ENCODE measurements at places on chromosomes 3 and 15.

GRCh38 chr3:135240426-135240825 lies 445.4 kb downstream of the EPHB1 start:
- DNase-seq, result no peak

DNA sequence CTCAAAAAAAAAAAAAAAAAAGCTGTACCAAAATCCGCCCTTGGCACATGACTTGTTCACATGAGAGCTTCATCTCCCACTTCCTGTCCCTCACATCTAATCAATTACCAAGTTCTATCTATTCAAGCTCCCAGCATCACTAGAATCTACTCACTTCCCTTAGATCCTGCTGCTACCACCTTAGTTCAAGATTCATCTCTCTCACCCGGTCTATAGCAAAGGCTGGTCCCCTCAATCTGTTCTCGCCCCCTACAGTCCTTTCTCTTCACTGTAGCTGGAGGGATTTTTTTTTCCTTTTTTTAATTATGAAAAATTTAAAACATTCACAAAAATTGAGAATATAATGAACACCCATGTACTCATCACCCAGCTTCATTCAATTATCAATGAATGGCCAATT lies 16.7 kb upstream of the GPR160 start:
- no peak for DNase-seq

DNA sequence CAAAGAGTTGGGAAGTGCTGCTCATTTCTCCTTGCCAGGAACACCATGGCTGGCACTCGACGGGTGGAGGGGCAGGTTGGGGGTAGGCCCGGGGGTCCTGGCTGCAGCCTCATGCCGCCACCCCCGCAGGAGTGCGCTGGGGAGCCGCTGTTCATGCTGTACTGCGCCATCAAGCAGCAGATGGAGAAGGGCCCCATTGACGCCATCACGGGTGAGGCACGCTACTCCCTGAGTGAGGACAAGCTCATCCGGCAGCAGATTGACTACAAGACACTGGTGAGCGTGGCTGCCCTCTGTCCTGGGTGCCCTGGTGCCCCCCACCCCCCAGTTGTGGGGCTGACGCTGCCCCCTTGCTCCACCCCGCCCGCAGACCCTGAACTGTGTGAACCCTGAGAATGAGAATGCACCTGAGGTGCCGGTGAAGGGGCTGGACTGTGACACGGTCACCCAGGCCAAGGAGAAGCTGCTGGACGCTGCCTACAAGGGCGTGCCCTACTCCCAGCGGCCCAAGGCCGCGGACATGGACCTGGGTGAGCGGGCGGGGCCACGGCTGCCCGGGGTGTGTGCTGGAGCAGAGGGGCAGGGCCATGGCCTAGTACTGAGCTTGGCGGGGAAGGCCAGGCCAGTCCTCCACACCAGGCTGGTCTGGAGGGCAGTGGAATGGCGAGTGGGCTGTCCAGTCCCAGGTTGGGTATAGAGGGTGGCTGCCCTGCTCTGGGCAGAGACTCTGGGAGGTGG lies 45.1 kb downstream of the PLXNA1 start:
- no peak for DNase-seq

GRCh38 chr3:39376959-39377634 lies 6.1 kb upstream of the SLC25A38 start:
- no peak for DNase-seq

- no peak for DNase-seq
These were observed 99.5 kb upstream of the FAM98B start for GRCh38 chr15:38354315-38354929.

GRCh38 chr3:55164876-55165275 lies 237.0 kb upstream of the LRTM1 start:
- no peak for DNase-seq

GRCh38 chr15:65133548-65134200 lies at the start of gene PDCD7:
Gene PDCD7, minus strand, starts transcription at chr15:65133808. Its CDS starts 27 bp downstream, at chr15:65133781.
- DNase-seq, result peak; percentile 87

DNA sequence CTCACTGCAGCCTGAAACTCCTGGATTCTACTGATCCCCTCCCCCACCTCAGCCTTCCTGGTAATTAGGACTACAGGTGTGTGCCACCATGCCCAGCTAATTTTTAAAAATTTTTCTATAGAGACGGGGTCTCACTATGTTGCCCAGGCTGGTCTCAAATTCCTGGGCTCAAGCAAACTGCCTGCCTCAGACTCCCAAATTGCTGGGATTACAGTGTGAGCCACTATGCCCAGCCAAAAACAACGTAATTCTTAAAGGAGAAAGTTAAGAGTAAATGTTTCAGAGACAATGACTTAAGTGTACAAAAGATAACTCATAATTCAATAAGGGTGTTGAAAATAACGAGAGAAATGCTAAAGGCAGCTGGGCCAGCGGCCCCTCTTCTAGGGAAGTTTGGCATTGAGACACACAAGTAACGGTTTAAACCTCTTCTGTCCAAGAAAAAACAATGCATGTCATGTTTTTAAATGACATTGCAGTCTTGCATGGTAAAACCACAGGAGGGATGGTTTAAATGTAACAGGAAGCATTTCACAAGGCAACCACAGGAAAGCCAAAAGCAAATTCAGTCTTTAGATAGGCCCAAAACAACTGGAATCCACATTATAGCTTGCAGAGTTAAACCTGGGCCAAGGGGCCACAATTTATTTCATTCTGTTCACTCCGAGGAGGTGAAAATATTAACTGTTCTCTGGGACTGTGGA lies 5.1 kb downstream of the PROK2 start:
- no peak for DNase-seq

GRCh38 chr3:175107995-175108394 lies 248.9 kb downstream of the NAALADL2 start:
- DNase-seq, result no peak

GRCh38 chr15:73978896-73979295 lies 13.2 kb downstream of the STOML1 start:
- DNase-seq, result no peak

DNA sequence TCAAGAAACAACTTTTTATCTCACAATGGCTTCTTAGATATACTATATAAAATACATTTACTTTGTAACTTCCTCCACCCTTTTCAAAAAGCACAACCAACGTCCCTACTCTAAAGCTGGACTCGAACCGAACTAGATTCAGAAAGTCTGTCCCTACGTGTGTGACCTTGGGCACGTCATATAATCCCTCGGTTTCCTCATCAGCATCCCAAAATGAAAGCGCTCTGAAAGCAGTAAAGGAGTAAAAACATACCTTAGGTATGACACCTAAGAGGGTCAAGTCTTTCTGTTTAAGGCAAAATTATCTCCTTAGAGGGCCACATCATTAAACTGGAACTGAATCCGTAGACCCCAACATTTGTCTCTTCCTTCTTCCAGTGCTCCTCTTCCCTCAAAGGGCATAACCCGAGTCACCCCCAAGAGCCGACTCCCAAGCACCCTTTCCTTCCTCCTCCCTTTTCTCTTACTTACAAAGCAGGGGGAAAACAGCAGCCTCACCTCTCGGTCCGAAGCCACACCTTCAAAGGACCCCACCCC lies 663 bp downstream of the PDCD10 start:
- DNase-seq, result no peak

GRCh38 chr3:106013971-106014370 lies 145.2 kb upstream of the CBLB start:
- DNase-seq, result no peak

DNA sequence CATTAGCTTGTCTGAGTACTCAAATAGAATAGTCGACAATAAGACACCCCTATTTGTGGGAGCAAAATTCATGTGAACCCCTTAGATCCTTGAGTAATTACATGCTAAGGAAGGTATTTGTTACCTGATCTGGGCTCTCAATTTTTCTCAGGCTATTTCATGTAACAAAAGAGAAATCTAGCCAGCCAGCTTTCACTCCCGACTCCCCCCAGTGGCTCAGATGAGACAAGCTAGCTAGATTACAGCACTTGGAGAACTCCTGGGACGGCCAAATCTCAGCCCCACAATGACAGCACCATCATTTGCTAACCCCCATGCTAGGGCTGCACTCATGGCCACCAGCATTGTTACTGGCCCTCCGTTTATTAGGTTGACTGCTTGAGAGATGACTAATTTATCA lies 41.3 kb downstream of the GLDN start:
- no peak for DNase-seq

DNA sequence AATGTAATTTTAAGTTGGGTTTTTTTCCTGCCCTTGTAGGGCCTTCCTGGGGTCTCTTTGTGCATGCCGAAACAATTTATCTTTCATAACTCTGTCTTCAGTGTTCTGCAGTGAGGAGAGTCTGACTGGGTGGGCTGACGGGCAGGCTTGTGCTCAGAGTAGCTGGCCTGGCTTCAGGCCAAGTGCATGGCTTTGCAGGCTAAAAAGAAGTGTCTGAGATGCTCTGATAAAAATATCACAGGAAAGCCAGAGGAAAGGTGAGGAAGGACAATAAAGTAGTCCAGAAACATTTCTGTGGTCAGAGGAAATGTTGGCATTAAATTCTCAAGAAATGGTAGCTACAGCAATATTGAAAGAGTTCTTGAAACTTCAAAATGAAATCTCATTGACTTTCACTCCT lies 25.5 kb downstream of the ST3GAL6 start:
- DNase-seq, result no peak

GRCh38 chr15:28879551-28879950 lies 6.2 kb upstream of the APBA2 start:
- no peak for DNase-seq

- DNase-seq, result no peak
These were observed 50.1 kb downstream of the SYN2 start for GRCh38 chr3:12054245-12054644.

DNA sequence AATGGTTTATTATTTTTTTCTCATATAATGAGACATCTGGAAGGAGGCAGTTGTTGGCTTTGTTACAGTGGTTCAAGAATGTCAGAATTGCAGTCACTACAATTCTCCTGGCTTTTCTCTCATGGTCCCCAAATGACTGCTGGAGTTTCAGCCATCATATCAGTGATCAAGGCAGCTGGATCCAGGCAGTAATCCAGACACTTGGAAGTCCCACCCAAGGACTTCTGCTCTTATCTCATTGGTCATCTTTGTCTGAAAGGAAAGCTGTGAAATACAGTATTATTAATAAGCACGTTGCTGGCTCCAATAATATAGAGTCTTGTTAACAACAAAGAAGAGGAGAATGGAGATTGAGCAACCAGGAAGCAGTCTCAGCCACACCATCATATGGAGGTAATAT lies 22.9 kb upstream of the MED12L start:
- no peak for DNase-seq

GRCh38 chr3:4597208-4597985 lies 104.2 kb downstream of the ITPR1 start:
- no peak for DNase-seq

- DNase-seq, result no peak
These were observed 30.3 kb downstream of the NSUN3 start for GRCh38 chr3:94093151-94093550.

DNA sequence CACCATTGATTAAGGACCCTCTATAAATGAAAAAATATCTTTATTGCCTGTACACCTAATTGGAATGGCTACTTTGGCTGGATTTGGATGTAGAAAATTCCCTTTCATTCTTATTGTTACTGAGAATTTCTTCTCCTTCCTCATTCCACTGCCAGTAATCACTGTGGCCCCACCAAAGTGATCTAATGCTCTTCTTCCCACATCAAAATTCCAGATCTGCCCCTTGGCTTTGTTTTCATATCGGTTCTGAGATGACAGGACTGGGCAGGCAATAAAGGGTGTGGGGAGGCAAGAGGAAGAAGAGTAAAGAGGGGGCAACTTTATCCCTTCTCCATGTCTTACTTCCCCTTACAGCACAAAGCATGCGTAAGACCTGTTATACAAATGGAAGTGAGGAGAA lies 2.1 kb downstream of the ANKUB1 start:
- DNase-seq, result no peak

- no peak for DNase-seq
These were observed 60.4 kb downstream of the CCNL1 start for GRCh38 chr3:157099326-157100095.

DNA sequence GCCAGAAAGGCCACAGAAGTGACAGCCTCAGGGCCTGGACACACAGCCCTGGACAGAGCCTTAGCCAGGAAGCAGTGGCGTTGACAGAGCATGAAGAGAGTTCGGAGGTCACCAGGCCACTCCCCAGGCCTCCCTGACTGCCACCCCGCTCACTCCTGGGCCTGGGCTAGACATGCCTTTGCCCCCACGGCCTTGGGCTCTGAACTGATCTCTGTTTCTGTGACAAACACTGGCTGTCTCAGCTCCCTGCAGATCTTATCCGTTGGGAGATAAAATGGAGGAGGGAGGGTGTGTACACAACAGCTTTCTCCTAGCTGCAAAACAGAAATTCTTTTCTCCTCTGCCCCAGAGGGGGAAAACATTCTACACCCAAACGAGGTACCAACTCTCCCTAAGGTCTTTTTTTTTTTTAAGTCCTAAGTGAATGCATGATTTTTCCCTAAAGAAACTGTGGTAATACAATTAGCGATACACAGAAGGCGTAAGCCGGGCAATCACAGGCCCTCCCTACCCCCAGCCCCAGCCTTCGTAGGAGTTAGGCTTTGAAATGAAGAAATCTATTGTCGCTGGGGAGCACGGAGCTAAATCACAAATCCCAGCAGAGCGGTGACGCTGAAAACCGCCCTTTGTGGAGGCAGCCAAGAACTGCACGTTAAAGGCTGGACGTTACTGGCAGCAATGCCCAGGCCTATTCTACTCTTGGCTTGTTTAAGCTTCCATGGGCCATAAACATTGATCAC lies 45.0 kb downstream of the SRGAP3 start:
- DNase-seq, result no peak

- DNase-seq, result no peak
These were observed 93.0 kb downstream of the PGPEP1L start for GRCh38 chr15:98914626-98915025.

DNA sequence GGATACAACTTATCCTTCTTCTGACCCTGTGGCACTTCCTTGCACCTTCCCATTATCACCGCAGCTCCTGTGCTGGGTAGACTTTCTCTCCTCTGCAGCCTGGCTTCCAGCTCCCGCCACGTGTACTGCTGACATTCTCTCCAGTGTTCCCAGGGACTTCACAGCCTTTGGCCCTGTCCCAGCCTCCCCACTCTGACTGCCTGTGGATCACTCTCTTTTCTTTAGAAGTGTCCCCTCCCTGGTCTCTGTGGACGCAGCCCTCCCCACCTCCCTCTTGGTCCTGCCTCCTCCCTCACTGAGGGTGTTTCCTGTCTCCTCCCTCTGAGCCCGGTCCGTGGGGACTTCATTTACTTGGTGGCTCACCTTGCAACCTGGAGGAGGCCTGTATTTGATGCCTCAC lies 17.4 kb downstream of the PDIA5 start:
- no peak for DNase-seq

DNA sequence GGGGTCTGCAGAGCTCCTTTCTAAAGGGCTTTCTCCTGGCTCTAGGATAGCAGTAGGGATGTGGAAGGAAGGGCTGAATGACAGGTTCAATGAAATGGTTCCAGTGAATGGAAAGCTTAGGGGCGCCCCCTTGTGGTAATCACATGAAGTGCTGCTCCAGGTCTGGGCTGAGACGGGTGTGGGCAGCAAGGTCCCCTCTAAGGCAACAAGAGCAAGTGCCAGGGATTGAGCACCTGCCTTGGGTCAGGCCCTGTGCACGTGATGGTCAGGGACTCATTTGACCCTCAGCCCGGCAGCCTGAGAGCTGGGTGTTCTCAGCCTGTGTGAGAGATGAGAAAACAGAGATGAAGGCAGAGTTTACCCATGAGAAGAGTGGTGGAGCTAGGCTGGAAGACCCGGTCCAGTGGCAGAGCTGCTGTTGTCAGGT lies 12.1 kb upstream of the CX3CR1 start:
- peak; percentile 77 for DNase-seq
